ENCODE measurements at places on chromosomes 5 and 9. TPM values are rescaled to one million over a fixed set of nuclear protein-coding genes. Genes with fewer than 3 reads are reported as not detected.

- no peak overlapping the region for H3K4me3 ChIP-seq
- H3K4me1 ChIP-seq = no peaks in the 10 kb centered on the region
- H3K36me3 ChIP-seq = no peaks in the 10 kb centered on the region
- no peak for DNase-seq
- H3K27ac ChIP-seq = no peak overlapping the region
- H3K27me3 ChIP-seq = peaks cover 20% of the 10 kb centered on the region
Measured at GRCh38 chr5:139979518-139979917, 63.6 kb downstream of the NRG2 start.

- peaks cover 16% of the 10 kb centered on the region for H3K4me1 ChIP-seq
- H3K4me3 ChIP-seq = no peak overlapping the region
- no peaks in the 10 kb centered on the region for H3K36me3 ChIP-seq
- H3K27ac ChIP-seq = no peak overlapping the region
- DNase-seq = no peak
Measured at GRCh38 chr9:38062498-38063362, 6.3 kb downstream of the SHB start.

- no peak overlapping the region for H3K4me3 ChIP-seq
- DNase-seq = no peak
- H3K4me1 ChIP-seq = peaks cover 10% of the 10 kb centered on the region
- H3K36me3 ChIP-seq = no peaks in the 10 kb centered on the region
- no peak overlapping the region for H3K27ac ChIP-seq
Measured at GRCh38 chr9:33187519-33188218, 20.5 kb upstream of the B4GALT1 start.

GRCh38 chr5:100901821-100902341, 1.2 kb downstream of the ST8SIA4 start:
- peaks cover 32% of the 10 kb centered on the region for H3K4me1 ChIP-seq
- H3K36me3 ChIP-seq = peaks cover 28% of the 10 kb centered on the region
- peak; percentile 74 for DNase-seq
- H3K27me3 ChIP-seq = no peaks in the 10 kb centered on the region

DNA sequence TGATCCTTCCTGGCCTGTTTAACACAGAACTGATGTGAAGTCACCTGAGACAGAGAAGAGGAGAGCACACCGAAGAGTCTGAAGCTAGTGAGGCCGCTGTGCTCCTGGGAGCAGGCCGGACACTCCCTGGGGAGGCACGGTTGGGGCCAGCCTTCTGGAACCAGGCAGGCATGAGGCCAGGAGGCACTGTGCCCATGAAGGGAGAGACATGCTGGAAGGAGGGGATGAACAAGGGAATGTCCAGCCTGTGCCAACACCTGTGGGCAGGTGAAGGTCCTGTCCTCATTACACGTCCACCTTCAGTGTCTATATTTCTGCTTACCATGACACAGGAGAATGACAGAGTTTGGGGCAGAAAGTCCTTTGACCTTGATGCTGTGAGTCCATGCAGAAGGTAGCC, 183.8 kb upstream of the S1PR3 start:
- no peaks in the 10 kb centered on the region for H3K36me3 ChIP-seq
- no peak for DNase-seq
- H3K4me1 ChIP-seq = no peaks in the 10 kb centered on the region
- H3K27ac ChIP-seq = no peak overlapping the region

DNA sequence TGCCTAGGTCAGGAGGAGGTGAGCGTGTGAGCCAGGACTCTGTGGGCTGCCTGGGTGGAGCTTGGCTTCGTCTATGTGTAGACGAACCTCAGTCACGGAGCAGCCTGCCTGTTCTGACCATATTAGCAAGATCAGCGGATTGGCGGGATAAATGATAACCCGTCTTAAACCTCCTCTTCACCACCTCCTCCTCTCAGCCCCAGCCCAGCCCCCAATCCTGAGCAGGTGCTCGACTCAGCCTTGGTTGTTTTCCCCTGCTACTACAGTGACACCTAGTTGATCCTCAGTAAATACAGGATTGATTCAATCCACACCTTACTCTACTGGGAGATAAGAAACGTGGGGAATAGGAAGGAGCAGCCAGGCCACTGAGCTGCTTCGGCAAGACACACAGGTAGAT, 286.1 kb downstream of the IRX2 start:
- no peak overlapping the region for H3K4me3 ChIP-seq
- no peak overlapping the region for H3K27ac ChIP-seq
- no peaks in the 10 kb centered on the region for H3K4me1 ChIP-seq
- no peaks in the 10 kb centered on the region for H3K27me3 ChIP-seq
- H3K36me3 ChIP-seq = no peaks in the 10 kb centered on the region

DNA sequence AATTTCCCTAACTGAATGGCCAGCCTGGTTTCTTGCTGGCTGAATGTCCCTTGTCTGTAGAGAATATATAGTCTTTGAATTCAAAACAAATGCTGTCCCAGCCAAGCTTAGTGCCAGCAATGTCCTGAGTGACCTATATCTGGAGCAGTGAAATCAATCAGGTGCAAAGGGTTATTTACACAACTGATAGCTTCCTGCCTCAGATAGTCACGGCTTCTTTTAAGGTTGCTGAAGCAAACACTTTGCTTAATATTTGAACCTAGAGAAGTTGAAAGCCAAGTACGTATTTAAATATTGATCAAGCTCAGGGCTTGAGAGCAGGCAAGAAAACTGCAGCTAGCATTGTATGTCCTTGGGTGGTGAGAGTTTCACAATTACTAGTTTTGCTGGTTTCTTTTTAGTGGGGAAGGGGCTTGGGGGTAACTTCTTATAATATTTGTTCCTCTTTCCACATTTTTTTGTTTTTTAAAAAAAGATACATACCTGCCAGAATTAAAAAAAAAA, 2.0 kb upstream of the ARHGEF28 start:
- no peak overlapping the region for H3K4me3 ChIP-seq
- no peak overlapping the region for H3K27ac ChIP-seq
- H3K4me1 ChIP-seq = peaks cover 2% of the 10 kb centered on the region
- peaks cover 41% of the 10 kb centered on the region for H3K27me3 ChIP-seq
- H3K36me3 ChIP-seq = no peaks in the 10 kb centered on the region

DNA sequence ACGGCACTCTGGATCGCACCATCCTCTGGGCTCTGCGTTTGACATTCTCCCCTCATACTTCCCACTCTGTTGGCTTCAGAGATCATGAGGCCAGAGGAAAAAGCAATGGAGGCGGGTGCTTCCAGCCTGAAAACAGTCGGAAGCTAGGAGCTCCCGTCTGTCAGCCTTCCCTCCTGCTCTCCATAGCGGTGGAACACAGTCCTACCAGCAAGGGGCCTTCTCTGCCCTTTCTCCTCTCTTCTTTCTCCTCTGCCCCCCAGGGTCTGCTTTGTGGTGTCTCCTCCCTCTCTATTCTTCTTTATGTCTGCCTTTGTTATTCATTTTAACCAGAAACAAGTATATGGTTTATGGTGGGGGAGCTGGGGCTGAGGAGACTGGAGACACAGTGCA, 152.5 kb upstream of the NFIB start:
- no peaks in the 10 kb centered on the region for H3K27me3 ChIP-seq
- H3K27ac ChIP-seq = no peak overlapping the region
- no peaks in the 10 kb centered on the region for H3K36me3 ChIP-seq
- H3K4me1 ChIP-seq = no peaks in the 10 kb centered on the region
- no peak overlapping the region for H3K4me3 ChIP-seq

DNA sequence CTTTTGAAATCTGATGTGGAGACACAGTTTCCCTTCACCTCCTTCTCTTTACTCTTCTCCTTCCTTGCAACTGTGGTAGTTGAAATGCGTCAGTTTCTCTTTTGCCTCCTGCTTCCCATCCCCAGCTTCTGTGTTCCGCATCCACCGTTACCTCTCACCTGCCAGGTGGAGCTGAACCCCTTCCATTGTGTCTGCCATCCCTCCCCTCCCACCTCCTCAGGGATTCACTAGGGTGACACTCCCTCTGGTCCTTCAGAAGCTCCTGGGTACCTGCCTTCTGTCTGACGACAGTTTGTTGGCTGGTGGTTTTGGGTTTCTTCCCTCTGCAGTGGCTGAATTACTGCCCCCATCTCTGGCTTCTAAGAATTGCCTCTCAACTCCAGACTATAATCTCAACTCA, 132.1 kb downstream of the SLC24A2 start:
- H3K4me3 ChIP-seq = no peak overlapping the region
- H3K36me3 ChIP-seq = no peaks in the 10 kb centered on the region
- H3K4me1 ChIP-seq = no peaks in the 10 kb centered on the region

GRCh38 chr5:118923295-118924005, 64.9 kb downstream of the DTWD2 start:
- no peak overlapping the region for H3K4me3 ChIP-seq
- H3K4me1 ChIP-seq = no peaks in the 10 kb centered on the region
- peaks cover 1% of the 10 kb centered on the region for H3K36me3 ChIP-seq
- H3K27me3 ChIP-seq = no peaks in the 10 kb centered on the region
- H3K27ac ChIP-seq = no peak overlapping the region

DNA sequence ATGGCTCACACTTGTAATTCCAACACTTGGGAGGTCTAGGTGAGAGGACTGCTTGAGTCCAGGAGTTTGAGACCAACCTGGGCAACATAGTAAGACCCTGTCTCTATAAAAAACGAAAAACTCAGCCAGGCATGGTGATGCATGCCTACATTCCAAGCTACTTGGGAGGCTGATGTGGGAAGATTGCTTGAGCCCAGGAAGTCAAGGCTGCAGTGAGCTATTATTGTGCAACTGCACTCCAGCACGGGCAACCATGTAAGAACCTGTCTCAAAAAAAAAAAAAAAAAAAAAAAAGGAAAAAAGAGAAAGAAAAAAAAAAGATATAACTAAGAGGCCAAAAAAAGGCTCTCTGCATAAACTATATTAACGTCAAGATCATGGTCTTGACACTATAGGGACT, 27.3 kb downstream of the GIN1 start:
- H3K27ac ChIP-seq = no peak overlapping the region
- no peaks in the 10 kb centered on the region for H3K4me1 ChIP-seq
- H3K36me3 ChIP-seq = peaks cover 47% of the 10 kb centered on the region
- no peak for DNase-seq
- no peak overlapping the region for H3K4me3 ChIP-seq

FOXD4 gene
- not detected for total RNA-seq

SLC4A9 gene
- total RNA-seq = 0.26 TPM

CAMK2A gene
- total RNA-seq = not detected

ADGRD2 gene
- total RNA-seq = not detected

ACOT12 gene
- total RNA-seq = not detected

ROR2 gene
- total RNA-seq = 0.31 TPM

POU5F2 gene
- 0.33 TPM for total RNA-seq

Data from activated CD4-positive, alpha-beta memory T cell treated with anti-CD3 and anti-CD28 coated beads for 36 hours (primary cell).